ENCODE measurements at places on chromosomes 1 and 21. TPM values are rescaled to one million over a fixed set of nuclear protein-coding genes. Genes with fewer than 3 reads are reported as not detected.

GRCh38 chr21:16587681-16588375 is 858.0 kb downstream of the USP25 start:
- H3K27ac ChIP-seq: peak overlapping the region; percentile 51
- H3K36me3 ChIP-seq: no peaks in the 10 kb centered on the region
- no peak overlapping the region for H3K4me3 ChIP-seq
- H3K4me1 ChIP-seq: peaks cover 9% of the 10 kb centered on the region
- DNase-seq: peak; percentile 15

The CPLANE2 gene
- 6.6 TPM for total RNA-seq

DNA sequence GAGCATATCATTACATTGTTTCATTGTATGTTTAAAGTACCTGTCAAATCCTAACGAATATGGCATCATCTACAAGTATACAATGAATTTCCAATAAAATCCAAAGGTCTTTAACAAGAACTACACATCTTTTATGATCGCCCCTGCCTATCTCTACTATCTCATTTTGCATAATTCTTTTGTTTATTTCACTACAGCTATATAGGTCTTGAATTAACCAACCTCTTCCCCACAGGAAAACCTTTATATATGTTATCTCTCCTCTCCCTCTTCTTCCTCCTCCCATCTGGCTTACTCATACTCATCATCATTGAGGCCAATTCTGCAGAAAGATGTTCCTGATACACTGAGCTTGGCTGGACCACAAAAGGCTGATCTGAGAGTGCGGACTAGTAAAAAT is 175.5 kb downstream of the DENND1B start:
- no peak overlapping the region for H3K4me3 ChIP-seq
- H3K27me3 ChIP-seq: no peaks in the 10 kb centered on the region
- no peak overlapping the region for H3K27ac ChIP-seq
- DNase-seq: no peak

DNA sequence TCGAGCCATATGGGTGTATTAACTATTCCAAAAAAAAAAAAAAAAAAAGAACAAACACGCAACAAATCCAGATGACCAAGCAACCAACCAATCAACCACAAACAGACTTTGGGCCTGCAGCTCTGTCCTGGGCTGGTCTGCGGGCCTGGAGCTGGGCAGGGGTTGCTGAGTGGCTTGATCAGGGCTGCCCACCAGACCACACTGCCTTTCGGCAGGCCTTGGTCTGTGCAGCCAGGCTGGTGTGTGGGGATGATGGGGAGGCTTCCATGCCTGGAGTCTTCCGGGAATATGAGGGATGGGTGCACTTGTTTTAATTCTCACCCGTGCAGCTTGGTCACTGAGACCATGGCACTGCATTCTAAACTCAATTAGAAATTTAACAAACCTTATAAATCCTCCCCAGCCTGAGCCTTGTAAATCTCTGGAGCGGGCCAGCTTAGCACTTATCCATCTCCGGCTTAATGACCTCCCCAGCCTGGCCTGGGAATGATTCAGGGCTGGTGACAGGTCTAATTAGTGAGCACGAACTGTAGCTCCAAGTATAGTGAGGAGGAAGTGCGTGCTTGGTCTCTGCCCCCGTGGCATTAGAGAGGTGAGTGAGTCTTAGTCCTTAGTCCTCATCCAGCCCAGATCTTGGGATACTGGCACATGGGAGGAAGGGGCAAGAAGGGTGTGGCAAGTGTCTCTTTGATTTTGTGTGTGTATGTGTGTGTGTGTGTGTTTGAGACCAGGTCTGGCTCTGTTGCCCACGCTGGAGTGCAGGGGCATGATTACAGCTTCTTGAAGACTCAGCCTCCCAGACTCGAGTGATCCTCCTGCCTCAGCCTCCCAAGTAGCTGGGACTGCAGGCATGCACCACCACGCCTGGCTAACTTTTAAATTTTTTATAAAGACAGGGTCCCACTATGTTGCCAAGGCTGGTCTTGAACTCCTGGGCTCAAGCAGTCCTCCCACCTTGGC is 74.6 kb upstream of the CSF3R start:
- no peak for DNase-seq
- H3K27ac ChIP-seq: no peak overlapping the region
- no peaks in the 10 kb centered on the region for H3K36me3 ChIP-seq
- H3K4me1 ChIP-seq: no peaks in the 10 kb centered on the region
- peaks cover 34% of the 10 kb centered on the region for H3K27me3 ChIP-seq

DNA sequence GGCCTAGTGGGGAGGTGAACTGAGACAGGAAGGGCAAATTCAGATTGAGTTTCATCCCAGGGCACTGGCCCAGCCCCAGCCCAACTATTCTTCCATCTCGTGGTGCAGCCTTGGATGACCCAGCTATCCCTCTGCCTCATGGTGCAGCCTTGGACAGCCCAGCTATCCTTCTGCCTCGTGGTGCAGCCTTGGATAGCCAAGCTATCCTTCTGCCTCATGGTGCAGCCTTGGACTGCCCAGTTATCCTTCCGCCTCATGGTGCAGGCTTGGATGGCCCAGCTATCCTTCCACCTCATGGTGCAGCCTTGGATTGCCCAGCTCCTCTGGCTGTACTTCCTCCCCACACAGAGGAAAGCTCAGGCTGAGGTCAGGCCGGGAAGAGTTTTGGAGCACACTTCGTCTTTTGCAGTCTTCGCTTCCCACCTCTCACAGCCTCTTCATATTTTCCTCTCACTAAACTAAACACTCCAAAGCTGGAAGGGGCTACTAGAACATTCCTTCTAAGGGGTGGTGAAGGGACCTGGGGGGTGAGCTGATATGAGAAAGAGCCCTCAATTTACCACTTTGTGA is 69.8 kb upstream of the TTC34 start:
- H3K27ac ChIP-seq: no peak overlapping the region
- no peaks in the 10 kb centered on the region for H3K4me1 ChIP-seq
- no peak overlapping the region for H3K4me3 ChIP-seq
- H3K27me3 ChIP-seq: no peaks in the 10 kb centered on the region
- DNase-seq: no peak

The AIRE gene
- total RNA-seq: 1.3 TPM

DNA sequence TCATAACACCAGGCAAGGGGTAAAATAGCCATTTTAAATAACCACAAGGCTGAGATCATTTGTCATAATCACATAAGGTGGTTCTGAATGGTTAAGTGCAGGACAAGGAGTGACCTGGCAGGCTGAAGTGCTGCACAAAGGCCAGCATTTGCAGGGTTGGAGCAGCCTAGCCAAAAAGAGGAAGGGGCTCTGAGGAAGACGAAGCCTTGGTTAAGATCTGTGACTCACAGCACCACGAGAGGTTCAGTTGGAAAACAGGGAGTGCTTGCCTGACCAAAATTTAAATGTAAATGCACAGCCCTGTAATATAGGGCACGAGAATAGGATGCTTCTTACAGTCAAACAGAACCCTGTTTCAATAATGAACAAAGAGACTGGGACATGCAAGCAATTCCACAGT is 12.1 kb downstream of the ATP5PF start:
- H3K27ac ChIP-seq: no peak overlapping the region
- DNase-seq: no peak
- no peaks in the 10 kb centered on the region for H3K4me1 ChIP-seq
- H3K36me3 ChIP-seq: no peaks in the 10 kb centered on the region

DNA sequence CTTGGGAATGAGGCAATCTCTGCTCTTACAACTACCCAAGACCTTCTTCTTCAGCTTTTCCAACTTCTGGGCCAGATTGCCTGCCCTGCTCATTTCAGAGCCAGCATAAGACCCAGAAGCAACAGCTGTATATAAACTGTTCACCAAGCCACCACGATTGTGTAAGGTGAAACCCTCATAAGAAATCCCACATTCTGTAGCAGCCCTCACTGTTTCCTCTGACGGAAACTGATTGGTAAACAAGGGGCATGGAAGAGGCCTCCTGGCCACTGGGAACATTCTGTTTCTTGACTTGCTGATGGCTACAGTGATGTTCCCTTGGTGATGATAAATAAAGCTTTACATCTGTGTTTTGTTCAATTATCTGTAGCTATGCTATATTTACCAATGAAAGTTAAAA is 39.7 kb upstream of the EXO1 start:
- H3K4me1 ChIP-seq: no peaks in the 10 kb centered on the region
- DNase-seq: peak; percentile 6

The WNT4 gene
- 1.7 TPM for total RNA-seq

The CDCA8 gene
- 4.3 TPM for total RNA-seq

GRCh38 chr1:2230781-2231531 is 2.8 kb downstream of the SKI start:
- H3K4me1 ChIP-seq: peaks cover 69% of the 10 kb centered on the region
- no peak for DNase-seq
- H3K27ac ChIP-seq: peak overlapping the region; percentile 87

The DCDC2B gene
- total RNA-seq: not detected

DNA sequence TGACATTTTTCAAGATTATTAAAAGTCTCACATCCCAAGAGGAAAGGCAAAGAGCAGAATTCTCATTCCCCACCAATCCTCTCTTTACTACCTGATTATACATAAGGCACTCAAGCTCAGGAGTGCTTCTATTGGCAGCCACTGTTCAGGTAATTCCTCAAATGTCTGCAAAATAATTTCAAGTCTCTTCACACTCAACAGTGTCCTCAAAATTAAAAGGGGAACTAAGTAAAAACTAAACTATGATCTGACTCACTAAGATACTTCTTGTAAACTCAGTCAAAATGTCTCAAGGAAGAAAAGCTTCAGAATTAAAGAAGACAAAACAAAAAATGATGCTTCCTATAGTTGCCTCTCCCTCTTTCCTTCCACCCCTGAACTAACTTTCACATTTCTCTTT is 135.6 kb downstream of the GPATCH2 start:
- H3K4me3 ChIP-seq: no peak overlapping the region
- no peaks in the 10 kb centered on the region for H3K36me3 ChIP-seq
